ENCODE measurements at places on chromosomes 5 and 9.

- no peak for DNase-seq
These were observed 102.6 kb downstream of the CAAP1 start for GRCh38 chr9:26789959-26790358.

GRCh38 chr9:112700085-112700484 is 17.8 kb downstream of the INIP start:
- no peak for DNase-seq

- DNase-seq = no peak
These were observed 79.2 kb upstream of the IL7R start for GRCh38 chr5:35777358-35778087.

- DNase-seq = no peak
These were observed 236.6 kb upstream of the RASEF start for GRCh38 chr9:83299571-83299970.

GRCh38 chr5:78527054-78527859 is 121.3 kb downstream of the LHFPL2 start:
- peak; percentile 51 for DNase-seq

GRCh38 chr5:149852641-149853330 is 91.8 kb downstream of the PDE6A start:
- peak; percentile 49 for DNase-seq

DNA sequence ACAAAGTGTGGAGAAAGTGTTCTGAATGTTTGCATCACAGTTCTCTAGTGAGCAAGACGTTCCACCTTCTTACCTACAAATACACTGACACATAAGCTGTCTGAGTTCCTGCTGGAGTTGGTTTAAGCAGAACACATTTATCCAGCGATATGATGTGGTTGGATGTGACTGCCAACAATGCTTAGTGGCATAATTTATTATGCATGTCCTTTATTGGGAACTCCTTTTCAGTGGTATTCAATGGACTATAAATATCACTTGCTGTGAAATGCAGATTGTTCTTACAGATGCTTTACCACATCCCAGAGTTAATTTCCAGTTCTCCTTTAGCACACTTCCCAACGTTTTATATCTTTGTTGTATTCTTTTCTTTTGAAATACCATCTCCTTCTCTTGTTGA is 222.2 kb downstream of the LURAP1L start:
- no peak for DNase-seq
